ENCODE measurements at places on chromosomes 12 and 14. TPM values are rescaled to one million over a fixed set of nuclear protein-coding genes. Genes with fewer than 3 reads are reported as not detected.

- DNase-seq, result no peak
These were observed 41.1 kb downstream of the GNG2 start for GRCh38 chr14:51901475-51902024.

GRCh38 chr14:20775901-20776300 is 5.2 kb upstream of the RNASE6 start:
- no peak for DNase-seq

DNA sequence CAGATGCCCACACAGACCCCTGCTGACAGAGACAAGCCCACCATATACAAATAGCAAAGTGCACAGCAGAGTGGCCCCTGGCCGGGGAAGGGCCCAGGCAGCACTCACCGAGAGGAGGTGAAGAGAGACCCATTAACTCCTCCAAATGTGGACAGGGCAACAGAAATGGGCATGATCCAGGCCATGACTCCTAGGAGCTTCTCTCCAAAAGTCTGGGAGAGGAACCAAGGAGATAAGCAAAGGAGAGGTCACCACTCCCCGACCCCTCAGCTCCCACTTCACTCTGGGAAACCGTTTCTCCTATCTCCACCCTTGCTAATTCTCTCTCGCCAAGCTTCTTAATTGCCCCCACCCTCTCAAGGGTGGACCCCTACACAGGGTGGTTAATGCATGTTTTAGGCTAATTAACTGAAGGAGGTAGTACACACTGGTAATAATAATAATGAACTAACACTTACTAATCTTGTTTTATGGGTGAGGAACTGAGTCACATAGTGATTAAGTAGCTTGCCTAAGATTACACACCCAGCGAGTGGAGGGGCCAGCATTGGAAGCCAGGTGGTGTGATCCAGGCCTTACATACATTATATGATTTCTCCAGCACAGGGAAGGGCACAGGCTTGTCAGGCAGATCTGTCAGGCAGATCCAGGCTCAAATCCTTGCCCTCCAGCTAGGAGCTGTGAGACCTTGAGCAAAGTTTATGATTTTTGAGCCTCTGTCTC is 18.9 kb upstream of the CEBPE start:
- DNase-seq, result no peak

PMEL gene
- total RNA-seq, result 0.33 TPM

- no peak for DNase-seq
These were observed 697 bp upstream of the DNAJC14 start for GRCh38 chr12:55829967-55830600.

DNAH10 gene
- total RNA-seq, result under 0.01 TPM

GRCh38 chr14:86334355-86334754 is 804.4 kb downstream of the FLRT2 start:
- DNase-seq, result no peak

OR4E2 gene
- not detected for total RNA-seq

DNA sequence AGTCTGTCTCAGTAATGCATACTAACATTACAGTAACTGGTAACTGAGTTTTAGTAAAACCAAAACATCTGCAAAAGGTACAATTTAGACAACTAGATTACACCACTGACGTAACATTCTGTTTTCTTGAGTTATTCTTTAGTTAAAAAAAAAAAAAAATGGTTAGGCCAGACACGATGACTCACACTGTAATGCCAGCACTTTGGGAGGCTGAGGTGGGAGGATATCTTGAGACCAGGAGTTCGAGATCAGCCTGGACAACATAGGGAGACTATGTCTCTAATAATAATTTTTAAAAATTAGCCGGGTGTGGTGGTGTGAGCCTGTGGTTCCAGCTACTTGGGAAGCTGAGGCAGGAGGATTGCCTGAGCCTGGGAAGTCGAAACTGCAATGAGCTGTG is 34.1 kb downstream of the AP5M1 start:
- DNase-seq, result no peak

- no peak for DNase-seq
These were observed 7.3 kb downstream of the CLEC7A start for GRCh38 chr12:10122689-10123088.

- DNase-seq, result no peak
These were observed at the start of gene HOTAIR for GRCh38 chr12:53974084-53975063. Gene HOTAIR, minus strand, starts transcription at chr12:53974954.

DNA sequence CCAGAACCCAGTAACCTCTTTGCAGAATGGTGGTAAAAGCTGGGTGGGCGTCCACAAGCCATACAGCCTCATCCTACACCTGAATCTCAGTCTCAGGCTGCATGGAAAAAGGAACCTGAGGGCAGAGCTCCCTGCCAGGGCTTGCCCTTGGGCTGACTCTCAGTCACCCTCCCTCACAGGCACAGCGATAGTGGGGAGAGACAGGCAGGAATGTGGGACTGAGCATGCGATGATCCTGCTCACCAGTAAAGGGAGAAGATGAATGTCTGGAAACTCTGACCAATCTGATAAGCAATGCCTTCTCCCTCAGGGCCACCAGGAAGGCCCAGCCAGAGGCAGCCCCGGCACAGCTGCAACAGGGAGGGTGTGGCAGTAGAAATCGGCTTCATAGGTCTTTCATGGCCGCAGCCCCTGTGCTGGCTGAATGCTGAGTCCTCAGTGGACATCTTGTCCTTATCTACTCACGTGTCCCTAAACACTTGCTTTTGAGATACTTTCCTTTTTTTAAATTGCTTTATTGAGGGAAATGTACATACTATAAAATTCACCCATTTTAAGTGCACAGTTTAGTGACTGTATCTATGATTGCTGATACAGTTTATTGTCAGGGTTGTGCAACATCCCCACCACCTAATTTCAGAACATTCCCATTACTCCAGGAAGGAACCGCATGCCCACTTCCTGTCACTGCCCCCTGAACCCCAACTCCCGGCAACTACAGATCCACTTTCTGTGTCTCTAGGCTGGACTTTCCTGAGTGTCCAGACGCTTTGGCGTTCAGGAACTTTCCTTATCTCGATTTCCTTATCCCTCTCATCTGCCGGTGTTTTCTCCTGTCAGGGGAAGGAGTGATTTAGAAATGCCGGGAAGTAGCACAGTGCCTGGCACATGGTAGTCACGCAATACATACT is 258.1 kb downstream of the PCNX1 start:
- DNase-seq, result no peak

DNA sequence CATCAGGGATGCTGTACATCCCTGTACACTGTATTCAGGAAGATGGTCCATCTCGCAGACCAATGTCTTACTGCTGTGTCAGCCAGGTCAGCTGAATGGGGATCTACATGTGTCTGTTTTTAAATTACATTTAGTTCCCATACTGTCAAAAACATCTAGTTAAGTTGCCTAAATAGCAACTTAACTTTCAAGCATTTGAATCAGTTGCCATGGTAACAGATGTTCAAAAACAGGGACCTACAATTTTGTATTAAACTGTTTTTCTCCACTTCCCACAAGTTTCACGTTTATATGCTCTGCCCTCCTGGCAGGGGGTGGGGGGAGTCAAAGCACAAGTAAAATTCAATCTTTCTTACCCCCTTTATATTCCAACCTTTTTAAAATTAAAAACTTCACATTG is 38.3 kb downstream of the C12orf42 start:
- DNase-seq, result no peak

GRCh38 chr12:56208006-56208405 is 13.7 kb downstream of the RNF41 start:
- no peak for DNase-seq

DNA sequence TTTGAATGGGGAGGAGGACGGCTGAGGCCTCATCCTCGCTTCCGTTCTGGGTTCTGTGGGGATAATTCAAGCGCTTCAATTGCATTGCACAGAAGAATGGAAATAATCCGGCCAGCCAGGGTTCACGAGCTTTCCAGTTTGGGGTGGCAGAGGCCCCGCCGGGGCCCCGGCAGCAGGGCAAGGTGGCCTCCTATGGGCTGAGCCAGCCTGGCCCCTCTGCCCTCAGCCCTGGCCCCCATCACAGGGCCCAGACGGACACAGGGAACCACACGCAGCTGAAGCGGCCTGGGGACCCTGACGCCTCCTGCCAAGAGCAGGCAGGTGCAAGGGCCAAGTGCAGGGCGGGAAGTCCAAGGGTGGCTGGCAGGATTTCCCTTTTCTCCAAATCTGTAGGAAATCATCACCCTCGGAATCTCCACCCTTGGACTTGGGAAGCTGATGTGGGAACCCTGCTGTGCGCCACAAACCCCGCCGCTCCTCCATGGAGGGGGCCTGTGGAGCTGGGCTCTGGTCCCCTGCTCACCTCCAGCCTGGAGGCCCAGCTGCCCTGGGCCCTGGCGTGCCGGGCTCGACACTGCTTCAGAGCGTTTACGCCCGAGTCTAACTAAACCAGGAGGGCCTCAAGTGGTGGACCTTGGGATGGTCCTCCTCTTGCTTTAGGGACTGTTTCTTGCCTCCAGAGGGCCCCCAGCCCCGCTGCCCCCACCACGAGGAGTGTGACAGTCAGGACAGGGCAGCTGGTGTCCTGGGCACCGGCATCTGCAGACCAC is 78.4 kb downstream of the MOK start:
- no peak for DNase-seq

CLEC14A gene
- 256 TPM for total RNA-seq

SIX4 gene
- 3.2 TPM for total RNA-seq

DNA sequence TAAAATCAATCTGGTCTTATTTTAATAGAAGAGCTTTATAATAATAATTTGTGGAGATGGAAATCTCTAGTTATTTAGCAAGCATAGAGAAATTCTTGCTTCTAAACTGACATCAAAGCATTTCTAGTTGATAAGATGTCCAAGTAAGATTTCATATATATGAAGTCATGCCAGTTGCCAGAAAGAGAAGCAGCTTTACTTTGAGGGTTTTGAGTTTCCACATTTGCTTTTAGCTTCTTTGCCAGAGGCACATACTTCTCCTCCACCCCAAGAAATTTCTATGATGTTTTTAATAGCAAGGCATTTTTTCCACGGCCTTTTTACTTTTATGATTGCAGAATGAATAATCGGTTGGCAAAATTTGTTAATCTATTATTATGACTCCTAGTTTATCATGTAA is 24.2 kb upstream of the YAF2 start:
- DNase-seq, result no peak

DNA sequence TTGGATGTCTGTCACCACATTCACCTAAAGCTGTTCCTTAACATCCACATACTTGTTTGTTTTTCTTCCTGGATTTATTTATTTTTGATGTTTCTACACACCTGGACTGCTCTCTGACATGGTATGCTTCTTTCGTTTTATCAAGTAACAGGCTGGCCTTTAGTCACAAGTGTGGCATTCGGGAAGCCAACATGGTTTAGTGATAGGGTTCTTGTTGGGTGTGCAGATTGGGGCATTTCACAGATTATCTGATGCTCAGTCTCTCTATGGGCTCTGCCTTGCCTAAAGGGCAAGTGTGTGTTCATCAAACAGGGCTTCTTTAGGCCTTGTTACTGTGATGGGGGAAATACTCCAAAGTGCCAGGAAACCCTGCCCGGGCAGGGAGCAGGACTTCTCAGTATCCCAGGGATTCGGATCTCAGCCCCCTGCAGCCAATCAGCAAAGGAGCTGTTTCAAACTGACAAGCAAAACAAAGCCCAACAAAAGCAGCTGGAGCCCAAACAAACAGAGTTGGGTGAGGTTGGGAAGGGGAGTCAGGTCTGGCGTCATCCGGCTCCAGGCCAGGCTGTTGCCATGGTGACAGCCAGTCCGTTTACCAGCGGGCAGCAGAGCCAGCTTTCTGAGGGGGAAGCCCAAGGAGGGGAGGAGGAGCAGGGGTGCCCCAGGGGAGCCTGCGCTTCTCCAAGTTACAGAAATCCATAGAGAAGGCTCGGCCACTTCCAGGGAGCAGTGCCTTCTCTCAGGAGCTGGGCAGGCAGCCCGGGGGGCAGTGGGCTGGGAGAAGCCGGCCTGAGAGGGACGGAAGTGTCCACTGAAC is 31.9 kb downstream of the FOS start:
- DNase-seq, result peak; percentile 81

P2RX2 gene
- not detected for total RNA-seq

DNA sequence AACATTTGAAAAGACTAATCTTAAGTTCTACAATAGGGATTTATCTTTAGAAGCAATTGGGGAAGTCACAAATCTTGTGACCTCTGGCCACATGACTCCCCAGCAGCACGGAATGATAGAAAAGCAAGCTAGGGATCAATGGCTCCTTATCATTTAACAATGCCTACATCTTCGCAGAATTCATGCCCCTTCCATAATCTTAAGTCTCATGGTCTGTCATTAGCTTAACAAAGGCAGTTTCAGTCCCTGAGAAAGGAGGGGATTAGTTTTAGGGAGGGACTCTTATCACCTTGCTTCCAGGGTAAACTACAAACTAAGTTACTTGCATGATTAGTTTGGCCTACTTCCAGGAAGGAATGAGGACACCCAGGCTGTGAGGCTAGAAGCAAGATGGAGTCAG is 486.0 kb downstream of the RMST start:
- no peak for DNase-seq

NOXRED1 gene
- 0.07 TPM for total RNA-seq

- no peak for DNase-seq
These were observed 19.5 kb downstream of the DCAF5 start for GRCh38 chr14:69133206-69134125.

EIF2S3B gene
- total RNA-seq, result 1.4 TPM

GRCh38 chr12:68344126-68344525 is 12.0 kb upstream of the MDM1 start:
- no peak for DNase-seq

DNA sequence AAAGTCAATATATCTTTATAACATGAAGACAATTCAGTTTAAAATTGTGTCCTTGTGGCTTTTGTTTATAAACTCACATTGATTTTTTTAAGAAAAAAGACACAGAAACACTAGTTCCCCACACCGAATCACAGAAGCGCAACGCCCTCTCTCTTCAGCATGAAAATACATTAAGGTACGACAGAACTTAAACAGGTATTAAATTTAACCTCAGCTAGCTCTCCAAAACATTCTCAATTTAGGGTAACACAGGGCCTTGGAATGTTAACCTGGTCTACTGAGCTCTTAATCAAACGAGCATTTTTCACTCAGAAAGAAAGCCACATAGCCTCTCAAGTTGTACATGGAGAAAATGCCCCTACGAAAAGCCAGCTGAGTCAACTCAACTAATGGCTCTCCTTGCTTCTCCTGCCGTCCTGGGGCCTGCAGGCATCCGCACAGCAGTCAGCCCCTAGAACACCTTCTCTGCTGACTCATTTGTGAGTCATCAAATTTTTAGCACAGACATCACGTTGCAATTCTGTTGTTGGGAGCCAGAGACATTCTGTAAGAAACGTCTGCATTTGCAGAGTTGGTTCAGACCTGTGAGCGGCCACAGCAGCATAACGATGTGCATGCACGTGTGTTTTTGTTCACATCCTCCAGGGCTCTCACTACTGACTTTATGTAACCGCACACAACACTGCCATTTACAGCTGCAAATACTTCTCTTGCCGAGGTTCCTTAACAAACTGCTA is 141.6 kb downstream of the ITPR2 start:
- peak; percentile 84 for DNase-seq

GRCh38 chr14:32339188-32339587 is 10.1 kb downstream of the AKAP6 start:
- no peak for DNase-seq

ALX1 gene
- not detected for total RNA-seq

All from pulmonary artery endothelial cell (primary cell).